ENCODE measurements at places on chromosomes 7 and 10.

GRCh38 chr7:141698247-141699015 lies 3.5 kb downstream of the DENND11 start:
- no peak for DNase-seq

GRCh38 chr10:93299195-93299594 lies 182.9 kb downstream of the MYOF start:
- no peak for DNase-seq

GRCh38 chr10:128123846-128124245 lies 2.4 kb downstream of the MKI67 start:
- no peak for DNase-seq

DNA sequence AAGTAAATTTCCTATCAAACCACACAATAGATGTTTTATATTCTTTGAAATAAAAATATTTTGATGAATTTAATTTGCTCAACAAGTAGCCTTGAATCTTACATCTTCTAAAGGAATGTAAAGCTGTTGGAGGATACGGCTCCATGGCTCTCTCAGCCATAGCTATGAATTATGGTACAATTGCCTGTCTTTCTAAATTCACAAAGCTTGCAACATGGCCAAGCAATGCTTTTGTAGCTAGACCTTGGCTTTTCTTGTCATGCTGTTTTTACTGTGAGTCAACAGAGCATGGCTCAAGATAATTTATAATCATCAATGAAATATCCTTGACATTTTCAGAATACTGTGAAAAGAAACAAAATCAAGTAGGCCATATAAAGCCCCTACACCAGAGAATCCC lies 286.7 kb downstream of the CACNA2D1 start:
- DNase-seq = no peak

GRCh38 chr7:99109108-99110051 lies 34.5 kb downstream of the SMURF1 start:
- no peak for DNase-seq

DNA sequence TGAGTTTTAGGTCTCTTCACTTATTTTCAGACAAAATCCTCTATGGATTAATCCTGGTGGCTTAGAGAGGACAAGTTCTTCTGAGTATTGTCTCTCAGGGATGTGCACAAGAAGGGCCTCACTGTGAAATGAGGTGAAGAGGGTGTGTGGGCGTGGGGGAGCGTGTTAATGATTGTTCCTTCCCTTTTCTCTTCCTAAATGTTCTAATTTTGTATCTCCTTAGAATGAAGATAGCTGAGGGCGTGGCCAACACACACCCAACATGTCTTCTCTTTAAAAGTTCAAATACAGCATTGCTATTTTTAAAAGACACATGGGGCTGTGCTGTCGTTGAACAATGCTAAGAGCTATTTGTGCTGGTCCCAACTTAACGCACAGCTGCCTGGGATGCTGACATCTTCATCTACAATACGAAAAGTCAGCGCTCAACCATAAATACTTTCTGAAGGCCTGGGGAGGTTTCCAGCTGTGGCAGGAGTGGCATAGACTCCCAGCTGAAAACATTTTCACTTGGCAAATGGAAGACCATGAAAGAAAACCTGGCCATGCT lies 135.9 kb downstream of the JCAD start:
- DNase-seq = no peak

- DNase-seq = no peak
These were observed 25.6 kb upstream of the MTPN start for GRCh38 chr7:136002802-136003201.

DNA sequence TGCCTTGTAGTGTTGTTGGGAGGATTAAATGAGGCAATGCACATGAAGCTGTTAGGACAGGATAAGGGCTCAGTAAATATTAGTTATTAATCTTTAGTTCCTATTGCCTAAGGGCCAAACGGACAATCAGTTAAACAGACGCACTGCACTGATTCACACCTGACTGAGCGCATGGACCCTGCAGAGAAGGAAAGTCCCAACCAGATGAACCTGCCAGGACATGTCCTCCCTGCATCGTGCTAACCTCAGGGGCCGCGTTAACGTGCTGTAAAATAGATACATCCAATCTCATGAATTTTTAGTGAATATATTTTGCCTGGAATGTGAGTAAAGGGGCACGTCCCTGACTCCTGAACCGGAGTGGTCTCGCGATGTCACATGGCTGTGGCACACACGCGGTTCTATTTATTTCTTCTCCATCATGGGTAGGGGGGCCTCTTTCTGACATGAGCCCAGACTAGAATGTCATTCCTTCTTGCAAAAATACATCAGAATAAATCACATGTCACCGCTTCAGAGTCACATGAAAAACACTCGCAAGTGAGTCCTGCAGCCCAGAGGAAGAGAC lies 12.3 kb downstream of the ADARB2 start:
- DNase-seq = no peak

DNA sequence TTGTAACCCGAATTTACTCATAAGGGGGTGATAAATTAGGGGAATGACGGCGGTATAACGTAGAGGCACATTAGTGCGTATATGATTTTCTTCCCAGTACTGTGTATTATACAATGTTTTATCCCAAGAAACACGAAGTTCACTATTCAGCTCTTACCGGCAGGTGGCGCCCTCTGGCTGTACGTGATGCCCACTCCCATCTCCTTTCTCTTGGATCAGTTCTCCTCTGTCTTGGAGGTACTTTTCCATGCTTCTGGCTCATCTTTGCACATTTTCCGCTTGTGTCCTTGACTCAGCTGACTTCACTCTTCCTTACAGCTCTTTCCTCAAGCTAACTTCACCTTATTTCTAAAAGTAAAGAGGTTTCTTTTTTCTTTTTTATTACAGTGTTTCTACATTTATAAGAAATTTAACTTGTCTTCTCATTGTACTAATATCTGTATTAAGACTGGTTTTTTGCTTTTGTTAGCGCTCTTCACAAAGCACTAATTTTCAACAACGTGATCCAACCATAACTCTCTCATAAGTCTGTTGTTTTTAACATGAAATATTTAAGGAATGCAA lies 21.3 kb downstream of the TMEM176B start:
- no peak for DNase-seq

DNA sequence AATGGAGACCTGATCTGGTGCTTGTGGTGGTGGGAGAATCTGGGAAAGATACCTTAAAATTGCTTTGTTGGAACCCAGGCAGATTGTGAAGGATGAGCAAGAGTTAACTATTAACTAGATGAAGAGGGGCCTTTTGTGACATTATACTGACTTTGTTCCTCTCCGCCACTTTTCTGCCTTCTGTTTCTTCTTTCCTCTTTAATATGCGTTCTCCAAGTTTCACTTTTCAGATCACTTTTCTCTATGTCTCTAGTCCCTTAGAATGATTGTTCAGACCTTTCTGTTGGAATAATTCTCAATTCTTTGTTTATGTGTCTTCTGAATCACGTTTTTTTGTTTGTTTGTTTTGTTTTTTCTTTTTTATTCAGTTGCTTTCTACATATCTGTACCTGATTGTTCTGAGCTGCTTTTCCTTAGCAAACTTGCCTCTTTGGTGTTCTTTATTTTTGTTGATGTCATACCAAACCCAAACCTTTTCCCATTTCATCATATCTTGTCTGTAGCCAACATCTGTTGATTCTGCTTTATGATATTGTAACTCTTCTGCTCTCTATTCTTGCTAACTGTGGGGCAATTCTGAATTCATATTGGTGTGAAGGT lies 2.8 kb downstream of the BMPR1A start:
- DNase-seq = no peak

DNA sequence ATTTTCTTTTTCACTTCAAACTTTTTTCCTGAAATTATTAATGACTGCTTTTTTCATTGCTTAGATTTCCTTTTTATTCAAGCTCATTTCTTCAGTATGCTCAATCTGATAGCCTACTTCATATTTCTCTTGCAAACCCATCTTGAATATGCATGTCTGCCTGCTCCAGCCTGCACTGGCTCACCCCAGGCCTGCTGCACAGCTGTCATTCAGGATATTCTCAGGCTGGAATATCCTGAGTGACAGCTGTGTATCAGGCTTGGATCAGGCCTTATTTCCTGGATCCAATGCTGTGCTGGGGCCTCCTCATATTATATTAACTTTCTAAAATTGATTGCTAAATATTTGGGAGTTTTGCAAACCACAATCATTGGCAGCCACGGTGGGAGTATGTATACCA lies 120.2 kb upstream of the TNS3 start:
- no peak for DNase-seq

DNA sequence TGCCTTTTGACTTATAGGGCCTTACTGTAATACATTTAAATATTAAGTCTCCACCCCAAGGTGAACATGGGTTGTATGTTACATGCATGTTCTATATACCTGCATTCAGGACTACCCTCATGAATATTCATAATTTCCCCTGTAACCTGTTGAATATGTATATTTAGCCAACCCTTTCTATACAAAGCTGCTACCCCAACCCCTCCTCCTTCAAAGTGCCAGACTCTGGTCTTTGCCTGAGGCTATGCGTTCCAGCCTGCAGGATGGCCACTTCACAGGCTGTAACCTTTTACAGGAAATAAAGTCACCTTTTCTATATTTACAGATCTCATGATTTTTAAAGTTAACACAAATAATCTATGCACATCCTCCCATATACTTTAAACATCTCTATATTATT lies 10.1 kb upstream of the UNC5B start:
- no peak for DNase-seq

DNA sequence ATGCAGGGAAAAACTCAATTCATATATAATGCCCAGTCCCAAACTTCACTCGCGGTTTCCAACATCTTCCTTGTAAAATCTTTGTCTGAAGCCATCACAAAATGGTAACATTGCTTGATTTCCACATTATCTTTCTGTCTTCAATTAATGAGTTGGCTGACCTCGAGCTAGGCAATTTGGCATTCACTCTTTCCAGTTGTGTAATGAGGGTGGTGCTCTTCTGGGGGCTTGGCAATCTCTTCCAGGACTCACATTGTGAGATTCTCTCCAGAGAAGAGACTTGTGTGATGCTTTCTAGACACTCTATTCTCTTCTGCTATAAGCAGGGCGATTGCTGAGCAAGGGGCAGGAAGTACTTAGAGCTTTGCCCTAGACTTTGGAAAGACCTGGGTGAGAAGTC lies 179.5 kb downstream of the JCAD start:
- DNase-seq = no peak

DNA sequence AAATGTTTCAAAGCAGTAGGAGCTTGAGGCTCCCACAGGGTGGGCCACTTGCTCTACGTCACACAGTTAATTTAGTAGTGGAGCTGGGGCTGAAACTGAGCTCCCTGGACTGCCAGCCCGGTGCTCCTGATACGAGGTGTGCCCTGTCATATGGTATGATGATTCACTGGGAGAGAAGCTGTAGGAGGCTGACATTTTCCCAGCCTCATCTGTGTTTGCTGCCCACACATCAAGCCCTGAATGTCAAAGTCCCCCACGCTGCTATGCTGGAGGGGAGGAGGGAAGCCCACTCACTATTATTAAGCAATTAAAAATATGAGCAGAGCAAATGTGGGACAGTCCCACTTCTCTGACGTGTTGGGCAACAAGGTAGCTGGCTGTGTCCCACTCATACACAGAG lies 81.2 kb upstream of the SORCS3 start:
- DNase-seq = no peak
